BJ (cell line): ENCODE measurements at places on chromosomes 2 and 18.
A peak's percentile ranks its signal among the peaks of the same experiment; 100 is the strongest.

GRCh38 chr2:44335806-44336538, 25.3 kb downstream of the PREPL start:
- DNase-seq, result peak; percentile 12

DNA sequence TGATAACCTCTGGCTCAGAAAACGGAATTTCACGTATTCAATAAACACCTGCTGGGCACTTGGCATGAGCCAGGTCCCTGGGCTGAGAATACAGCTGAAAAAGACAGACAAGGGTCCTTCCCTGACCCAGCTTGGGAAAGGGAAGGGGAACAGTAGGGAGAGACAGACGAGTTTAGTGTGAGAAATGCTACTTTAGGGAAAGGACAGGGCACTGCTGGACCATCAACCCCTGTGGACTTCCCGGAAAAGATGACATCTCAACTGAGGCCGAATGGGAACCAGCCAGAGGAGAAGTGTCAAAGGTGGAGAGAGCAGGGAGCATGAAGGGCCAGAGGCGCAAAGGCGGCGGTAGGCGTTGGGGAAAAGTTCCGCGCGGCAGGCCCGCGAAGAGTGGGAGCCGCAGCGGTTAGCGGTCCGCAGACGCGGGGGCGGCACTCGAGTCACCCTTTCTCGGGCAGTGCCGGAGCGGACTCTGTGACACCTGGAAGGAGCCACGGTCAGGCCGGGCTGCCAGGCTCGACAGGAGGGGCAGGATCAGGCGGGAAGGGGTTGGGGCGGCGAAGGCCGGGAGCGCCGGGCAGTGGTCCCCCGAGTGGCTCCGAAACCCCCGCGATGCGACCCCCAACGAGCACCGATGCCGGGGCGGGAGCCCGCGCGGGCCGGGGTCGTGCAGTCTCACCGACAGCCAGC, 519 bp downstream of the TEX261 start:
- no peak for DNase-seq

DNA sequence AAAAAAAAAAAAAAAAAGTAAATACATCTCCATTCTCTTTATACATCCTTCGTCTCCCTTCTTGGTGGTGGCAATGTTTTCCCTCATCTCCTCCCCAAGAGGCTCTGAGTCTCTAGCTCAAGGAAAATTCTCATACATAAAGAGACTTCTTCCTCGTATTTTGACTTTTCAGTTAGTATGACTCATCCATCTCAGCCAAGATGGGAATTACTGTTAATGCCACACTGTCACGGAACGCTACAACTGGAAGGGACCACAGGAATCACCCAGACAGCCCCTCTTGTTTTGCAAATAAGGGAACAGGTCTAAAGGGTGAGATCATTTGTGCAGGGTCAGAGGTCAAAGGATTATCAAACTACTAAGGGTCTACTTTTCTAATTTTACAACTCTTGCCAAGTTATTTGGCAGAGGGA, 19.5 kb downstream of the NFE2L2 start:
- DNase-seq, result peak; percentile 81

DNA sequence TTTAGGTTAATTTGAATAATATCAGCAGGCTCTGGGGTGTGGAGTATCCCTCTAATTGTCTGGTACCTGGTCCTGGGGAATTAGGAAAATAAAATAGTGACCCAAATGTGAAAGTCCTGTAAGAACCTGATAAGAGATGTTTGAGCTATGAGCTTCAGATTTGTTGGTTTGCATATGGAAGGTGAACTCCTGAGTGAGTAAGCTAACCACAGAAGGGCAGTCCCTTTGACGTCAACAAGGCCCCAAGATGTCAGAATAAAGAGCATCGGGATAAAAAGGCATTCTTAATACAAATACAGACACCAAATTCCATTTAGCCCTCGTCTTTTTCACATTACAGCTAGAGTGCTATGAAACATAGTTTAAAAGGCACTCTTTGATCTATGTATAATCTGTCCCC, 1366.3 kb upstream of the TMEFF2 start:
- DNase-seq, result no peak

- peak; percentile 91 for DNase-seq
Measured at GRCh38 chr2:38720613-38721241, 30.4 kb downstream of the SRSF7 start.
